Type B pancreatic cell (in vitro differentiated cells): ENCODE measurements at places on chromosomes 5 and 9. TPM values are rescaled to one million over a fixed set of nuclear protein-coding genes. Genes with fewer than 3 reads are reported as not detected.
A peak's percentile ranks its signal among the peaks of the same experiment; 100 is the strongest.

The TJP2 gene
- 85.2 and 187 TPM in 2 replicates for total RNA-seq

The SPATA31A3 gene
- not detected in 2 replicates for total RNA-seq

- DNase-seq, result no peak
Observed at GRCh38 chr9:34663303-34663605, 797 bp upstream of the CCL27 start.

GRCh38 chr9:109497226-109498153 is 617 bp downstream of the PTPN3 start:
- DNase-seq, result no peak

The SHC3 gene
- 4.8 and 5.3 TPM in 2 replicates for total RNA-seq

- DNase-seq, result no peak
Observed at GRCh38 chr9:135299239-135299590, 180.4 kb upstream of the PPP1R26 start.

GRCh38 chr9:110111868-110112267 is 96.1 kb downstream of the C9orf152 start:
- no peak for DNase-seq

The TDRD7 gene
- total RNA-seq, result 7.6 and 12.7 TPM in 2 replicates

DNA sequence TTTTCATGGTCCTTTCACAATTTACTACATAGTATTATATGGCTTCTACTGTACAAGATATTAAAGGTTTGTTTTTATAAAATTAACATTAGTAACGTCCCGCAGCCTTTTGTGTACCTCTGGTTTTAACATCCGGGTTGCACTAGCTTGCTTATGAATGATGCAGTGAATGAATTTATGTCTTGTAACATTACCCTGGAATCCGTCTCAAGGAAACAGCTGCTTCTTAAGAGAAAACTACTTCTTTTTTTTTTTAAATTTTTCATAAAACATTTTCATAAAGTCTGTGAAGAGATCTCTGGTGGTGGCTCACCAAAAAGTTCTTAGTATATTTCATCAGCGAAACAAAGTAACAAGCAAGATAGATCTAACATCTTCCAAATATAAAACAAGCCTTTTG is 23.6 kb downstream of the MARCHF3 start:
- no peak for DNase-seq

- DNase-seq, result no peak
Observed at GRCh38 chr5:16675806-16676205, 59.0 kb upstream of the RETREG1 start.

The P4HA2 gene
- 38.5 and 56.3 TPM in 2 replicates for total RNA-seq

- peak; percentile 83 for DNase-seq
Observed at GRCh38 chr5:151157426-151158286, at the start of gene ANXA6. TSS of gene ANXA6 (minus strand) at chr5:151157779. CDS start at chr5:151147901, 9,878 bp downstream.

DNA sequence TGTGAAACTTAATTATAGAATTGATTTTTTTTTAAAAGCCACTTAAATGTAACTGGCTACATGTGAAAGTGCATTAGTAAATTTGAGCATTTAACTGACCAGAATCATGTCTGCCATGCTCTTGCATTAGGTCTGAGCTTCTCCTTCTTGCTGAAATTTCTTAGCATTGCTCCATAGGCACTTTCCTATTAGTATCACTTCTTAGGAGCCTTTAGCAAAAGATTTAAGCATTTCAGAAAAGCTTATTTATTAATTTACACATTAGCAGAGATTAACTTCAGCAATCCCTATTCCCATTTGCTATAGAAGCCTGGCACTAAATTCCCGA is 211.0 kb downstream of the SNX18 start:
- no peak for DNase-seq

DNA sequence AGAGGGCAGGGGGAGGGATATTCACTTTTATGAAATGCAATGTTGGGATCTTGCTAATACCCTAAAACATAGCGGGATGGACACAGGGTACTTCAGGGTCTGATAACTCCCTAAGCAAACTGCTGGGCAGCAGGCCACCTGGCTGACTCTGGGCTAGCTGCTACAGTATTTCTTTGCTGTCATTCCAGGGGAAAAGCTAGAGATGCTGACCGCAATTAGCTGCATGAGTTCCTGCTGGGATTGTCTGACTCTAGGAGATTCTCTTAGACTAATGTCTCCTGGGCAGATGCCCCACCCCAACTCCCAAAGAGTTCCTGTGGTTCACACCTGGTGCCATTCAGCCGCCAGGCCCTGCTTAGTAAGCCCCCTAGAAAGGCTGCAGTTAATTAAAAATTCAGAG is 69.9 kb downstream of the PSAT1 start:
- no peak for DNase-seq

DNA sequence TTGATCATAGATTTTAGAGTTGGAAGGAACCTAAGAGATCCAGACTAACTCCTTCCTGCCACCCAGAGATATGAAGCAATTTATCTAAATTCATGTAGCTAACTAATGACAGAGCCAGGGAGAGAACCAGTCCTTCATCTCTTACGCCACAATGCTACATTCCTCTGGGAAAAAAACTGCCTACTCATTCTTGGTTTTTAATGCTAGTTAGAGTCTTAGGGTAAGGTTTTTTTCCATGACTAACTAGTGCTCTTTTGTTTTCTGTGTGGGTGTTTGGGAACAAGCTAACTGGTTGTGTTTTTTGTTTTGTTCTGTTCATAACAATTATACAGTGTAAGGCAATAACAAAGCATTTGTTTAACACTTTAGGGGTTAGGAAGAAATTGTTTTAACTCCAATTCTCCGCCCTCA is 52.4 kb downstream of the SLC44A1 start:
- no peak for DNase-seq

The CARD9 gene
- 2.0 and 2.6 TPM in 2 replicates for total RNA-seq

GRCh38 chr9:114737118-114737517 is 55.1 kb upstream of the TEX48 start:
- no peak for DNase-seq

GRCh38 chr5:153594785-153595184 is 104.3 kb downstream of the GRIA1 start:
- no peak for DNase-seq

DNA sequence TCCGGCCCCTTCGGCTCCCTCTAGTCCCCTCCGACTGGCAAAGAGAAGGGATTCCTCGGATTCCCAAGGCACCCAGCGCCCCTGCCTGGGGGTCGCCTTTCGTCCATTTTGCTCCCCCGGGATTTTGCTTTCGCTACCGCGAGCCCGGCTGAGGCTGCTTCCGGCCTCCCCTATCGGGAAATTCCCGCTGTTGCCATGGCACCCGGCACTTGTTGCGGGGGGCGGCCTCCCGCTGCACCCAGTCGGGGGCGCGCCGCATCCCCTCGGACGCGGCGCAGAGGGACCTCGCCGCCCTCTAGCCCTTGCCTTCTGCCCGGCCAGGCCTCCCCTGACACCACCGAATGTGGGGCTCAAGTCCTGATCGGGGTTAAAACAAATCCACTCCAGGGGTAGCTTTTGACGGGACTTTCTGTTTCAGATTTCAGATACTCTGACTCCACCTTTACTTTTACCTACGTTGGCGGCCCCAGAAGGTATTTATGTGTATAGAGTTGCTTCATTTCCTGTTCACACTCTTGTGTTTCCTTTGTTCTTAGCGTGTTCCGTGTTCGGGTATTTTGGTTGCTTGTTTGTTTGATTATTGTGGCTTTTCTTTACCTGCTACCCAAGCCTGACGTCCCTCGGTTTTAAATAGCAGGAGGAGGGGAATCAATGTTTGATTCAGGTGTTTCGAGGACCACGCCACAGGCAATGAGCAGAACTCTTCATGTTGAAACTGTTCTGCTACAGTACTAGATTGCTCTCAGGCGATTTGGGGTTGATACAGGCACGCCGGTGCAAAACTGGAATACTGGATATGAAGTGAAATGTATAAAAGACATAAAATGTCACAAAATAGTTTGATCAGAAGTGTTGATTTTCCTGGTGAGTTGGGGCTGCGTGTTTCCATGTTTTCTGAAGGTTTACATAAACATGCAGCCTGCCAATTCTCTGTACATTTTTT is 1.5 kb downstream of the PARP8 start:
- DNase-seq, result no peak

The NRARP gene
- 17.9 and 21.7 TPM in 2 replicates for total RNA-seq

DNA sequence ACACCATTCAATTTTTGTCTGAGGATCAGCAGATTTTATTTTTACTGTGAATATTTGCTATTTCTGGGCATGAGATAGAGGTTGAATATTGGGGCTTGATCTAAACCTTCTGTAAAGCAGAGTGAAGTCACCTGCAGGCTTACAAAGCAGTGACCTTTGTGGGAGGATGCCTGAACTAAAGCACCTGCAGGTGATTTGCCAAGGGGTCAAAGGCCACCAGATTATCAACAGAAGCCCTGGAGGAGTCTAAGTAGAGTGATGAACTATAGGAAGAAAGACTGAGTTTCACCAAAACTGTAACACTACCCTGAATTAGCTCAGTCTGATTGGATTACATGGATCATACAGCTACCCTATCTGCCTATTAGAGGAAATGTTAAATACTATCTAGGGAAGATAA is 144.3 kb upstream of the PRLR start:
- DNase-seq, result no peak

- DNase-seq, result no peak
Observed at GRCh38 chr9:115058684-115059315, 59.2 kb downstream of the TNC start.

The IL13 gene
- not detected in 2 replicates for total RNA-seq

GRCh38 chr5:143534761-143535154 is 131.3 kb upstream of the NR3C1 start:
- DNase-seq, result no peak

DNA sequence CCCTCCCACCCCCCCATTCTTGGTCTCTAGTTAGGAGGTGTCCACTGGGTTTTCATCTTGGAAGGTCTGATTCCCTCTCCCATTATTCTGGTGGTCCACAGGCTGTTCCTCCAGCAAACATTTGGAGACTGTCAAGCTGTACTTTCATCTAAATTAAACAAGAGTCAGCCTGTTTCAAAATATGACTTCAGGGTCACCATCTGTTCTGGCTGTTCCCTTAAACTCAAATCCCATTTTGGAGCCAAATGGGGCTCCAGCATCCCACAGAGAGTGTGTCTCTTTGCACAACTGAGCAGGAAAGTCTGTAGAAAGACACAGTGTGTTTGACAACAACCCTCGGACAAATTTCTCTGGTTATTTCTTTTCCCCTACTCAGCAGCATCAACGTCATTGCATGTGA is 20.5 kb downstream of the COL15A1 start:
- no peak for DNase-seq

The AGGF1 gene
- 25.1 and 25.4 TPM in 2 replicates for total RNA-seq

GRCh38 chr5:55136521-55136920 is 23.4 kb upstream of the GPX8 start:
- DNase-seq, result no peak

DNA sequence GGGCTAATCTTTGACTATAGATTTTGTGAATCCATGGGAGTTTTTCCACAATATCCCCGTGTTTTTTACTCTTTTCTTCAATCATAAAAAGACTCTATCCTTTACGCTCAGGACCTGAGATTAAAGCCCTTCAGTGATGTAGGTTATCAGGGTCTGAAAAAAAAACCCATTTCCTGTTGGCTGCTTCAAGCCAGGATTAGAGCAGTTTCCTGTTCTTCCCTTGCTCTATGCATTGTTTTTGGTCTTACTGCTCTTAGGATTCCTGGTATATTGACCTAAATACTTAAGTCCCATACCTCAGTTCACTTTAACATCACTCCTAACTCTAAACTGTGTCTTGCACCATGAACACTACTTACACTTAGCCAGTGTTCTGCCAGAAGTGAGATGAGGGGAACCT is 319.3 kb upstream of the CHD1 start:
- no peak for DNase-seq

GRCh38 chr9:121800376-121800775 is 148.9 kb downstream of the DAB2IP start:
- no peak for DNase-seq

The STC2 gene
- total RNA-seq, result 25.7 and 45.3 TPM in 2 replicates

DNA sequence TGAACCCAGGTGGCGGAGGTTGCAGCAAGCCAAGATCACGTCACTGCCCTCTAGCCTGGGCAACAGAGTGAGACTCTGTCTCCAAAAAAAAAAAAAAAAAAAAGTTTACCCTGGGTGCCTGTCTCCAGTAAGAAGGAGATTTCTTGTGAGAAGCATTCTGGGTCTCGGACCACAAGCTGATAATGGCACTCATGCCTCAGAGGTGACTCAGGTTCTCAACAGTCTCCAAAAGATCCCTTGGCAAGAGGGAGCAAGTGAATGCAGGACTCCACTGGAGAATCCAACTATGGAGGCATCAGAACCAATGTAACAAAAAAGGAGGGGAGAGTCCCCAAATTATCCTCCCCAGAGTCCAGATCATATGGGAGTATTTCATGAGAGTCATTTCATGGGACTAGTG is 106.0 kb upstream of the LRRTM2 start:
- no peak for DNase-seq

GRCh38 chr5:61910771-61911170 is 395.2 kb upstream of the KIF2A start:
- DNase-seq, result no peak

DNA sequence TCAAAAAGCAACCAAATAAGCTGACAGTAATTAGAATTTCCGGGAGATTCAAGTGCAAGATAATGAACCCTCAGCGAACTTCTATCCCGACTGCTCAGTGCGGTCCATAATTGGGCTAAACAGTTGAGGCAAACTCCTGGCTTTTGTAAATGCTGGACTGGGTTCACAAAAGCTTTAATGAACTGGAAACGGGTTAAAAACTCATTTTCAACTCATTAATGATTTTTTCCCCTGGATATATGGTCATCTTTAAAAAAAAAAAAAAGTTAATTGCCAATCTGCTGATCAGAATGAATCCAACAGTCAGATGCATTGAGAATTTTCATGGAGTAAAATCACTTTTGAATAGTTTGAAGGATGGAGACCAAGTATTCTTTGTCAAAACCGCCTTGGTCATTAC is 79.5 kb upstream of the WWC1 start:
- DNase-seq, result no peak

The HBEGF gene
- 4.7 and 4.9 TPM in 2 replicates for total RNA-seq

GRCh38 chr5:52922384-52922783 is 66.8 kb upstream of the ITGA2 start:
- DNase-seq, result no peak

DNA sequence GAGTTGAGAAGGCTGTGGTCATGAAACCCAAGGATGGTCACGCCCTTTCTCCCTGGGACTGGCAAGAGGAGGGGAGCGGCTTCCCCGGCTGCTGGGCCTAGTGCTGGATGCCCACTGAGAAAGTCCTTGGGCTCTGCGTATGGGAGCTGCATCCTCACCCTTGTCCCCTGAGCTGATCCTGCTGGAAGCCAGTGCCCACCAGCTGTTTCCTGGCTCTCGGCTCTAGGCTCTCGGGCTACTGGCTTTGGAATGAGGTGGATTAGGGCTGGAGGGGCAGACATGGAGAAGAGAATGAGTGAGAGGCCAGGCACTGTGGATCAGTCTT is 149.3 kb upstream of the PPP1R26 start:
- peak; percentile 65 for DNase-seq

DNA sequence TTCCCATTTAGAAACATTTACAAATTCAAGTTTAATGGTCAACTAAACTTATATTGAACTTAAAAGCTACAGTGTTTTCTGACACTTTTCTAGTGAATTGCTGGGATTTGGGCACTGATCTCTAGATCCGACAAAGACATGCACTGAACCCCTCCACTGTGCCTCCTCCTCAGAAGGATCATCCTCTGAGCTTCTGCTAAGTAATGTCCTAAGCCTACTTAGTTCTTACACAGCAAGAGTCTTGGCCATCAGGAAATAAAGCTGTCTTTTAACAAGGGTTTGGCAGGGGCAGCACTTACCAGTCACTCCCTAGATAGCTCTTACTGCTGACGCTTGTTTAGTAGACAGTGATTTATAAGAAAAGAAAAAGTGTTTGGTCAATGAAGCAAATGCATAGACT is 50.5 kb downstream of the FAM81B start:
- DNase-seq, result no peak

The SLC9A3 gene
- total RNA-seq, result 6.4 and 8.0 TPM in 2 replicates

The GCNT1 gene
- 23.8 and 50.3 TPM in 2 replicates for total RNA-seq
